Stimulated activated effector memory CD8-positive, alpha-beta T cell treated with anti-CD3 and anti-CD28 coated beads, Interleukin-12 subunit alpha, Interleukin-12 subunit beta, amount 100 ng/mL, for 72 hours (primary cell): ENCODE measurements at places on chromosomes 3 and 15.

DNA sequence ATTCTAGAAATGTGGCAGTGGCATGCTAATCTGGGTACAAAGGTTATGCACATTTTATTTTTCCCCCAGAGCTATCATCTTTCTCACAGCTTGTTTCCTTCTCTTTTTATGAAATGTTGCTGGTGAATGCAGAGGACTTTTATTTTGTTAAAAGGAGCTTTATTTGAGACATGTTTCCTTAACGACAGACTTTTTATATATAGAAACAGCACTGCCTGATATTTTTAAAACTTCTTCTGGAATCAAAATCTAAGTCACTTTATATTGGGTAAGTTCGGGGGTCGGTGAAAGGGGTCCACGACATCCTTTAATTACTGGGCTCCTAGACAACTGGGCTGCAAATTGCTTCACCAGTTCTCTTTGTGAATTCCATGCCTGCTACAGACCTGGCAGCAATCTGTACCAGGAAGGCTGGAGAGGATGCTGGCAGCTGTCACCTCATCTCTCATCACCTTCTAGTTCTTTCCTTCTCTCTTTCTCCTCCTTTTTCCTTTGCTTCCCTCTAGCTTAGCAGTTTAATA is 464.7 kb downstream of the PDCD6IP start:
- DNase-seq, result no peak

DNA sequence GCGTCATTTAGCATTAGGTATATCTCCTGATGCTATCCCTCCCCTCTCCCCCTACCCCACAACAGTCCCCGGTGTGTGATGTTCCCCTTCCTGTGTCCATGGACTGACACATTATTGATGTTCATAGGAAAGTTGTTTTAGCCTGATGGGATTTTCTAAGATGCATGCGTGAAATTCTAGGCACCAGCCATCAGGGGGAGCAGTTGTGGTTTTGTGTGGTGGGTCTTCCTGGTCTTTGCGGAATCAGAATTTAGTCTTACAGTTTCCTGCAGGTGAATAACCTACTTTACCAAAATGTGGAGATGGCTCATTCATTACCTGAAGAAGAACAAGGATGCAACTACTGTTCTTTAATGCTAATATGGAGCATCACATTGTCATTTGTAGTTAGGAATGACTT is 455.0 kb upstream of the THBS1 start:
- DNase-seq, result no peak

GRCh38 chr3:14906355-14906971 is 40.9 kb upstream of the NR2C2 start:
- no peak for DNase-seq

DNA sequence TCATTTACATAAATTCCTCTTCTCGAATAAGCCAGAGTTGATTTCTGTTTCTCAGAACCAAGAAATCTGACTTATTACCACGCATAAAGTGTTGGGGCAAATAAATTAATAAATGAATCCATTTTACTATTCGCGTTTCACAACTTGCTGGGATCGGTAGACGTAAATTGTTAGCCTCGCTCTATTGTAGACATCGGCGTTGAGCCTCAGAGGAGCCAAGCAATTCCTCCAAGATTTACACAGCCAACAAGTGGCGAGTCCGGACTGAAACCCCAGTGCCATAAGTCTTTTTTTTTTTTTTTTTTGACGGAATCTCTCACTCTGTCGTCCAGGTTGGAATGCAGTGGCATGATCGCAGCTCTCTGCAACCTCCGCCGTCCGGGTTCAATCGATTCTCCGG is 8.9 kb downstream of the KLHL6 start:
- DNase-seq, result no peak

DNA sequence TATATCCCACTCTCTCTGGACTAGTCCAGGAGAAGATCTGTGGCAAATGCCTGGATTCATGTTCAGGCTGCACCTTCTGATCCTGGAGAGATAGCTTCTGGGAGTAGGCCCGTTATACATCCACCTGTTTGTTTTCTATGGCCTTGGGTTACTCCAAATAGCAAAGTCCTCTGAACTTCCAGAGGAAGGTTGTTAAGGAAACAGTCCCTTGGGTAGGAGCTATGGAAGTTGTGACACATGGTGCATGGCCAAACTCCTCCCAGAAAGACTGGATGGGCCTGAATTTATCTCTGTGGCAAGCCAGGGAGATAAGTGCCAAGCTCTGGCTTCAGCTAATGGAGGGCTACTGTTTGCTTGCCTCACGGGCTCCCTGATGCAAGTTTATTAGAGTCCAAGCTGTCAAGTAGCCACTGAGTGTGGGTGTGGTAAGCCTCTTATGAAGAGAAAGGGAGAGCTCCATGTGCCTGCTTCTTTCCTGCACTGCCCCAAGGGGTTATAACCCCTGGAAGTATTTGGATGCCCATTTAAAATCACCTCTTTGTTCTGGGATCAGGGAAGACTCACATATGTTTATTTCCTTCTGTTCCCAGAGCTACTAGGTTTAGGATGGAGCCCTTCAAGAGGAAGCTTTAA is 328.7 kb upstream of the ATP11B start:
- no peak for DNase-seq

GRCh38 chr15:74709011-74709410 is 13.2 kb upstream of the EDC3 start:
- DNase-seq, result no peak

- no peak for DNase-seq
These were observed 5.9 kb upstream of the FMN1 start for GRCh38 chr15:33200444-33200843.

DNA sequence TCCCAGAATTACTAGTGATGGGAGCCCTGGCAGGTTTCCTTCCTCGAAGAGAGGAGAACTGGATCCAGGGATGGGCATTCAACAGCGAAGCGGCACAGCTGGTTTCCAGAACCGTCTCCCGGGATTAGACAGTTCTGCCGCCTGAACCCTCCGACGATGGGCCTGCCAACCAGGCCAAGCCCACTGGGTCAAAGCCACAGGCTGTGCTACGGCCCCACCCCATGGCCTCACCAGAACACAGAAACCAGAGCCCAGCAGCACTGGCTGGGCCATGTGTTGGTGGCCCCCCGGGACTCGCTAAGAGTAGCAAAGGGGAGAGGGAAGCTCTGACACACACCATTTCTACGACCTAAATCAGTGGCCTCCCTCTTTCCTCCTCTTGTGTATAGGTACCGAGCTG is 2.2 kb downstream of the C15orf62 start:
- no peak for DNase-seq

GRCh38 chr15:89888214-89888804 is 5.5 kb downstream of the AP3S2 start:
- DNase-seq, result no peak

GRCh38 chr15:37058316-37058985 is 41.9 kb downstream of the MEIS2 start:
- DNase-seq, result no peak

DNA sequence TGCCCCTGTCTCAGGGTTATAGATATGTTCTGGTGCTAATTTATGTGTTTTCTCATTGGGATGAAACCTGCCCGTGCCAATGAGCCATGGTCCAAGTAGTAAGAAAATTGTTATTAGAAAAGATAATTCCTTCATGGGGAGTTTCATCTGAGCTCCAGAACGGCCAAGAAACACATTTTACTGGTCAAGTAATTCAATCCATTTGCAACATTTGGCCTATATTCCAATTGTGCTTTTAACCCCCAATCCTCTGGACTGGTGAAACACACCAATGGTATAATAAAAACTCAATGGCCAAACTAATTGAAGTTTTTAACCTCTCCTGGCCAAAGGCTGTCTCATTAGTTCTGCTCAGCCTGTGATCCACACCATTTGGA is 53.7 kb upstream of the XCR1 start:
- no peak for DNase-seq

GRCh38 chr15:91953432-91953831 is 99.9 kb downstream of the SLCO3A1 start:
- no peak for DNase-seq

DNA sequence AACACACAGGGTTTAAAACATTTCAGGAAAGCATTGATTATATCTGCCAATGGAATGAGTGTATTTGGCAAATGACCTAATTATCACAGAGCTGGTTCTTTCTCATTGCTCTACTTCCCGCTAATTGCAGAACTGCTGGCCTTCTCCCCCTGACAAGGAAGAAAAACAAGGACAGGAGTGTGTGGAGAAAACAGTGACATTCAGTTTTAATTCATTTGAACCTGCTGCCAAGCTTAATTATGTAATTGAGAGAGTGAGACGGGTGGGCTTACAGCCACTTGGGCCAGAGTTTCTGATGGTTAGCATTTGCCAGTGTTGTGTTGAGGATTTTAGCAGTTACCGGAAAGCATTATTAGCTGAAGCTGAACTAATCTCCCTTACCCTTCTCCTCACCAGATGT is 301.4 kb downstream of the RBMS3 start:
- no peak for DNase-seq

DNA sequence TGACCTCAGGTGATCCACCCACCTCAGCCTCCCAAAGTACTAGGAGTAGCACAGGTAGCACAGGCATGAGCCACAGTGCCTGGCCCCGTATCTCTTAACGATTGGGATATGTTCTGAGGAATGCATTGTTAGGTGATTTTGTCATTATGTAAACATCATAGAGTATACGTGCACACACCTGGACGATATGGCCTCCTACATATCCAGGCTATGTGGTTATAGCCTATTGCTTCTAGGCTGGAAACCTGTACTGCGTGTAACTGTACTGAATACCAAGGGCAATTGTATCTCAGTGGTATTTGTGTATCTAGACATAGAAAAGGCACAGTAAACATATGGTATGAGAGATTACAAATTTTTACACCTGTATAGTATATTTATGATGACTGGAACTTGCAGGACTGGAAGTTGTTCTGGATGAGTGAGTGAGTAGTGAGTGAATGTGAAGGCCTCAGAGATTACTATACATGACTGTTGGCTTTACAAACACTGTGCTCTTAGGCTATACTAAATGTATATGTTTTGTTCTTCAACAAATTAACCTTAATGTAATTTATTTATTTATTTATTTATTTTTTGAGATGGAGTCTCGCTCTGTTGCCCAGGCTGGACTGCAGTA is 120.7 kb downstream of the MBNL1 start:
- DNase-seq, result no peak

DNA sequence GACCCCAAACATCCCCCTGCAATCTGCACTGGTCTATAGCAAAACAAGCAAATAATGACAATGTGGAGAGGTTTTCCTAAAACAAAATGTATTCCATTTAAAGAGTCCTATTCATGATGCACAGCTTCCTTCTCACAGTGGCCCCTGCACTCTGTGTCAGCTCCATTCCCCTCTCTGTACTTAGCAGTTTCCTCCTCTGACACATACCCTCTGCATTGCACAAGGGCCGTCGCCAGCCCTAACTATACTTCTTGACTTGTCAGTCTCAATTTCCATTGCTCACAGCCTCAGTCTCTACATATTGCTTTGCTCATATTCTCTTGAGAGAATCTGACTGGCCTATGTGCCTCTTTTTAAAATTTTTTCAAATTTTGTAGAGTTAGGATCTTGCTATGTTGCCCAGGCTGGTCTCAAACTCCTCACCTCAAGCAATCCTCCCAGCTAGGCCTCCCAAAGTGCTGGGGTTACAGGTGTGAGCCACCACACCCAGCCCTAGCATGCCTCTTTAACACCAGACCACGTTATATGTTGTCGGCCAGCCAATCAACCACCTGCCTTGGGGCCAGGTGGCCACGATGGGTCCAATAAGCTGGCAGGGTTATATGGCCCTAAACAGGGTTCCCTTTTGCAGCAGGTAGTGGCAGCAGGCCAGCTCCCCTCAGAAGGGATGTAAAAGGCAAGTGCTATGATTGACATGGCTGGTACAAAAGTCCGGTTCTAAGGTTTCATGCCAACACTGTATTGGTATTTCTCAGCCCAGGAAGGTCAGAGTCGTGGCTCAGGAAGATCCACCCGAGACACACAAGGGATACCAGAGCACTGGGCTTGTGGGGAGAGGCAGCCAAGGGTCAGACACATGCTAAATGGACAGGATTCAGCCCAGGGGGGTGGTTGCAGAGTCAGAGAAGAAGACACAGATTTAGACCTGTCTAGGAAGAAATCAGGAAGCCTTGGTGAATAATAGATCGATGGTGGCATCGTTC is 59.0 kb upstream of the SMAD3 start:
- DNase-seq, result no peak

GRCh38 chr3:104939196-104939595 is 427.5 kb upstream of the ALCAM start:
- no peak for DNase-seq

- DNase-seq, result no peak
These were observed 1.8 kb downstream of the ITIH1 start for GRCh38 chr3:52779011-52779836.

DNA sequence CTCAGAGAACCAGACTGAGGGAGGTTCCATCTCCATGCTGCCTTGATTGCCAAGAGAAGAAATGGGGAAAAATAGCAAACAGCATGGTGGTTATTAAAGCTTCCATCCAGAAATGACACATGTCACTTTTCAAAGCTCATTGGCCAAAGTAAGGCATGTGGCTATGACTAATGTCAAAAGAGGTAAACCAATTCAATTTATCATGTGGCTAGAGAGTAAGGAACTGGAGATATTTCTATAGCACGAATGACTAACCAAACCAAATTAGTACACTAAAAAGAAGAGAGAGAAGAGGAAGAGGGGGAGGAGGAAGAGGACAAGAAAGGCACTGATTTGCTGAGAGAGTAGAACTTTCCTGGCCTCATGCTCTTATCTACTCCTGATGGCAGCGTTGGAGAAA is 115.2 kb upstream of the SLC6A11 start:
- no peak for DNase-seq

DNA sequence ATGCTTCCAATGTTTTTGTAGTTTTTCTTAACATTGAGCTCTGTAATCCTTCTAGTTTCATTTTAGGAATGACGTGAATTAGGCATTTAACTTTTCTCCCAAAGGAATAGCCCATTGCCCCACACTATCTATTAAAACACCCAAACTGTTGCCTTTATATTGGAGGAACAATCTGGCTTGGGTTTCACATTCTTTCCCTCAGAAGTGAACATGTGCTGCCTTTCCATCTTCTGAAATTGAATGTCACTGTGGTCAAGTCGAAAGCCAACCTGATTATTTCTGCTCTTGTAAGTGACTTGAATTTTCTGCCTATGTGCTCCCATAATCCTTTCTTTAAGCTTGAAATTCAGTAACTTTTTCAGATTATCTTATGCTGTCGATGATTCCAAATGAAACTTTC is 214.5 kb downstream of the SLC9A9 start:
- DNase-seq, result no peak

DNA sequence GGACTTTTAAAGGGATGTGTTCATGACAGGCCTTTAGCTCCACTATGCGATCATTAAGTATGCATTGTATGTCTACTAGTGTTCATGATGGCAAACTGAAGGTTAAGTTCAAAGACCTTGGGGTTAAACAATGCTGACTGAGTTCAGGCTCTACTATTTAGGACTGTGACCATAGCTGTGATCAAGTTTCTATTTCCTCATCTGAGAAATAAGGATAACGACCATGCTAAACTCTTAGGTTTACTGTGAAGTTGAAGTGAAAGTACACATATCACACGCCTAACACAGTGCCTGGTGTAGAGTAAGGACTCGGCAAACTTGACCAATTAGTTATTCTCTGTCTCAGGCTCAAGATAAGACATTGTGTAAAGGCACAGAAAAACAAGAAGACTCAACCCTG is 243.2 kb downstream of the MBNL1 start:
- DNase-seq, result no peak
